ENCODE measurements at places on chromosomes 1 and 21. TPM values are rescaled to one million over a fixed set of nuclear protein-coding genes. Genes with fewer than 3 reads are reported as not detected.

GRCh38 chr1:39960431-39960958 is 5.5 kb downstream of the MFSD2A start:
- DNase-seq: no peak

DNA sequence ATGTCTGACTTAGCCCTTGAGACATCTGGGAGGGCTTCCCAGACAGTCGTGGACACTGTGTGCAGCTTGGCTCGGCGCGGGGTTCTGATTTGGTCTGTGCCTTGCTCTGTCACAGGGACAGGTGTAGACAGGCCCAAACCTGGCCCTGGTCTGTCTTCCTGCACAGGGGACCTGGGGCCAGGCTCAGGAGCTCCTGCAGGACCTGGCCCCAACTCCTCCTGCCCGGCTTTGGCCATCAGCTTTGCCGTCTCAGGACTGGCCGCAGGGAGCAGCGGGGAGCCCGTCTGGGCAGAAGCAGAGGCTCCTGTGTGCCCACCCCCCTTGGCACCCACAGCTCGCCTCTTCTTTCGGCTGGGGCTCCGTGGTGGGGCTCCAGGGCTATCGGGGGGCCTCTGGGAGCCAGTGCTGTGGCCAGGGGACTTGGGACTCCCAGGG is 1.7 kb downstream of the PERM1 start:
- DNase-seq: no peak

Gene HSPB7
- polyA plus RNA-seq: 5.8 TPM

Gene RCC1
- polyA plus RNA-seq: 36.9 TPM

DNA sequence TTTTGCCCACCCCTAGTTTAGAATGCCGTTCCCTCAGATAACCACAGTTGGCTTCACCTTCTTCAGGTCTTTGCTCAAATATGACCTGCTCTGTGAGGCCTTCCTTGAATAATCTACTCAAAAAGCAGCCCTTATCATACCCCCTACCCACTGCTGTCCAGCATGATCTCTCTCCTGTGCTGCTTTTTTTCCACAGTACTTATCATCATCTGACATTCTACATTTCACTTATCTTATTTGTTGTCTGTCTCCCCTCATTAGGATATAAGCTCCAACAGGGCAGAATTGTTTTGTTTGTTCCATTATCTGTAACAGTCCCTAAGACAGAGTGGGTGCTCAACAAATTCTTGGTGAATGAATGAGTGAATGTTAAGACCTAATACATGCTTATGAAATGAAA is 18.1 kb downstream of the USP24 start:
- no peak for DNase-seq

GRCh38 chr1:16073490-16074119 is at the start of gene FAM131C:
Gene FAM131C (minus strand): TSS chr1:16073651. CDS start chr1:16073442, 209 bp downstream.
- no peak for DNase-seq

GRCh38 chr21:42019101-42019605 is 9.0 kb upstream of the ZBTB21 start:
- no peak for DNase-seq
